ENCODE measurements at places on chromosomes 7 and 10.

DNA sequence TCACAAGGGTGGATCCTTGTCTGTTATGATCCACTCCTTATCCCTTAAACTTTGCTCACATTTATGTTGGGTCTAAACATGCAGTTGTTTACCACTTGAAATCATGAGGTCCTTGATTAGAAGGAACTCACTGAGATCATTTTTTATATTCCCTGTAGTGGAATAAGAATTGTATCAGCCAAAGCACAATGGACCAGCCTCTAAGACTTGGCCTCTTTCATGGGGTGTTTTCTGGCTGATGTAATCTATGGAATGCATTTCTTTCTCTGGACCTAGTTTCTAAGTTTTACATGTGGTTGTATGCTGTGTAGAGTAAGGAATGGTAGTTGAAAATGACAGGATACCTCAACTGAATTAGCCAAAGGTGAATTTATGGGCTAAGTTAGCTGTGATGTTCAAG, 376.6 kb downstream of the SORCS3 start:
- DNase-seq, result no peak

DNA sequence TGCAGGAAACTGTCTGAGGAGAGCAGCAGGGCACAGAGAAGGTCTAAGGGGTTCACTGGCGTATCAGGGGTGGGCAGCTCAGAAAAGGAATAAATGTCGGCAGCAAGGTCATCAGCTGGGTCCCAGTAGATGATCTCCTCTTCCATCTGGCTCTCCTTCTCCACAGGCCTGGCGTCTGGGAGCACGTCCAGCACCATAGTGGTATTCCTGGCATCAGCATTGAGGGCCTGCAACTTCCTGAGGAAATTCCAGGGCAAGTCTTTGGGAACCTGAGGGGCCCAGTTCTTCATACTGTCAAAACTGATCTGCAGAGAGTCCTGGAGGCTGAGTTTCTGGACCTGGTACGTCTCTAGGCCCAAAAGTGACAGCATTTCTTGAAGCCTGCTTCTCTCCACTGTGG, 9.6 kb upstream of the MRPS24 start:
- no peak for DNase-seq

GRCh38 chr7:50356212-50356944, 51.9 kb downstream of the IKZF1 start:
- no peak for DNase-seq

GRCh38 chr7:27359181-27360125, 116.9 kb downstream of the EVX1 start:
- DNase-seq, result no peak

GRCh38 chr10:128316925-128317324, 190.7 kb upstream of the MKI67 start:
- no peak for DNase-seq

GRCh38 chr7:137839903-137840779, 6.6 kb downstream of the DGKI start:
- no peak for DNase-seq

- no peak for DNase-seq
Measured at GRCh38 chr10:90856964-90857634, 740 bp downstream of the HTR7 start.

- DNase-seq, result no peak
Measured at GRCh38 chr7:155310425-155311114, 12.9 kb downstream of the INSIG1 start.

DNA sequence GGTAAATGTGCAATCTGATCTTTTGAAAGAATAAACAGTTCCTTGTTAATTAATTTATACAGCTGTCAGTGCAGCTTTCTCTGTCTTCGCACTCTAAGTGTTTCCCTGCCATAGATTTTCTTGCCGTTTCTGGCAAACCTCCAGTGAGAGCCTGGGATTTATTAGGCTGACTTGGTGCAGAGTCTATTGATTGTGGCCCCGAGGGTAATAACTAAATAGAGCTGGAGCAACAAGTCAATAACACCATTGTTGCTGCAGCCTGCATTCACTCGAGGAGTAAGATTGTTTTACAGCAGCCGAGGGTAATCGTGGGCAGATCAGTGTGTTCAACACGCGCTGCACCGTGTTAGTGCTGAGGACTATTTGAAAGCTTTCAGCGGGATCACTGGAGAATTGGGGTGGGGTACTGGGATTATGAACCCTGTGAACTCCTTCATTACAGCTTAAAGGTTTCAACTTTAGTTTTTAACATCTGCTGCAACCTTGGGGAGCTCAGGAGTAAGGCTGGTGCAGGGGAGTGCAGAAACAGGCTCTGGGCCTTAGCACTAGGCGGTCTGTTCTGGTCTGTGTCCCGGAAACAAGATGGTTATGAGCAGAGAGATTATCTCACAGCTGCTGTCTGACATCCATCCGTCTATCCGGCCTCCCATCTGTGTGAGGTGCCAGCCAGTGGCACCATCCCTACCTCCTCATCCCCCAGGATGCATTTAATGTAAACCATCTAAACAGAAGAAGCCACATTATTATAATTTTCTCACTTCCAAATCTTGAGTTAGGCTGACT, 174.0 kb upstream of the TCF7L2 start:
- DNase-seq, result no peak

DNA sequence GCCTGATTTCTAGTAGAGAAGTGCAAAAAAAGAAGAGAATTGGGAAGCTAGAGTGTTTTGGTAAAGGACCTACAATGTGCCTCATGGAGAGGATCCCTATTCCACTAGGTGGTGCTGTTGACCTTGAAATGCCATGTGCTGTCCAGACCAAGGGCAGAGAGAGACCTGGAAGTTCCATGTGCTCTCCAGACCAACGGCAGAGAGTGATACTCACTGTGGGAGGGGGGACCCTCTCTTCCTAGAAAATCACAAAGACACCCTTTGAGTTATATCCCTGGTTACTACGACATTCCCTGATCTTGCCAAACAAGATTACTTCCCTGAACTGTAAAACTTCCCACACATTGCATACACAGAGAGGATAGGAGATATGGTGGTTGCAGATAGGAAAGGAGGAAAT, 212.7 kb upstream of the ZNF804B start:
- DNase-seq, result no peak

DNA sequence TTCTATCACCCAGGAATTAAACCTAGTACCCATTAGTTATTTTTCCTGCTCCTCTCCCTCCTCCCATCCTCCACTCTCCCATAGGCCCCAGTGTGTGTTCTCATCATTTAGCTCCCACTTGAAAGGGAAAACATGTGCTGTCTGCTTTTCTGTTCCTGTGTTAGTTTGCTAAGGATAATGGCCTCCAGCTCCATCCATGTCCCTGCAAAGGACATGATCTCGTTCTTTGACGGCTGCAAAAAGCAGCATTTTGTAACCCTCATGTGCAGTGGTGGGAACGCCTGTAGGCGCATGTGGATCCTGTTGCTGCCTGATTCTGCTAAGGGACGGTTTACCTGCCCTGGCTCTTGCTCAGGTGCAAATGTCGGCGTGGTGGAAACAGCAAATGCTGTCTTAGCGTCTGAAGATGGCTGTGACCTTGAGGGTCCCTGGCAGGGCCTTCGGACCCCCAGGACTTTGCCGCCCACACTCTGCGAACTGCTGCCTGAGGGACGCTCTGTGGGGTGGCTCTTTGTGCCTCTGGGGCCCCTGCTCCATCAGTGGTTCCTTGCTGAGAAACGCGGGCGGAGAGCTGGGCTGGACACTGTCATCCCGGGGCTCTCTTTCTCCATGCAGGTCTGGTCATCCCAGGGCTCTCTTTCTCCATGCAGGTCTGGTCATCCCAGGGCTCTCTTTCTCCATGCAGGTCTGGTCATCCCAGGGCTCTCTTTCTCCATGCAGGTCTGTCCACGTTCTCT, 5.6 kb upstream of the MTG1 start:
- DNase-seq, result no peak
